ENCODE measurements at places on chromosomes 2 and 18.

- DNase-seq, result no peak
These were observed 627 bp upstream of the CRACDL start for GRCh38 chr2:98936353-98937351.

DNA sequence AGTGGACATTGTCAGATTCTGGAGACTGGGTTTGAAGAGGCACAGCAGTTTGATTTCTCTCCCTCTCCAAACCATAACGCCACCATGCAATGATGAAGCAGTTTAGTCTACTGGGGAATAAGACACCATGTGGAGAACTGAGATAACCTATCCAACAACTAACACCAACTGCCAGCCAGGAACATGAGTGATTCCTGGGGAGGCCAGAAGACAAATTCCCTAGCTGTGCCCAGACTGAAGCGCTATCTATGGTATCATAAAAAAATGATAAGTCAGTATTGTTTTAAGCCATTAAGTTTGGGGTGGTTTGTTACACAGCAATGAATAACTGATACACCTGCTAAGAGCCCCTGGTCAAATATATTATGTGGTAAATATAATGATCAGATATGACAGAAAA is 129.3 kb downstream of the EXOC6B start:
- no peak for DNase-seq

- no peak for DNase-seq
These were observed 49.5 kb downstream of the SLC40A1 start for GRCh38 chr2:189530965-189531637.

DNA sequence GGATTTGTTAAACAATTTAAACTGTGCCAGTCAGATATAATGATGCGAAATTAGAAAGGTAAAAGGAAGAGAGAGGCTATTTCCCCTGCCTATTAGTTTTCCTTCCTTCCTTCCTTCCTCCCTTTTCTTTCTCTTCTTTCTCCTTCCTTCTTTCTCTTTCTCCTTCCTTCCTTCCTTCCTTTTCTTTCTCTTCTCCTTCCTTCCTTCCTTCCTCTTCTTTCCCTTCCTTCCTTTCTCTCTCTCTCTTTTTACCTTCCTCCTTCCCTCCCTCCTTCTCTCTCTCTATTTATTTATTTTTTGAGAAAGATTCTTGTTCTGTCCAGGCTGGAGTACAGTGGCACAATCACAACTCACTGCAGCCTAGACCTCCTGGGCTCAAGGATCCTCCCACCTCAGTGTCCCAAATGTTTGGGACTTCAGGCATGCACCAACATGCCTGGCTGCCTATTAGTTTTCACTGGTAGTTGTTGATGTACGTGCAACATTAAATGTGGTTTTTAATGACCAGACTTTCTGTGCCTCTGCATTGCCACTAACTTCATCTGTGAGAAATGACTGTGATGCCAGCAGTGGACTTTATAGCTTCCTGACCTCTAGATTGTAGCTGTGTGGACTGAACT is 48.7 kb upstream of the NFE2L2 start:
- no peak for DNase-seq

Data from right forelimb (tissue), 1 donor.